ENCODE measurements at places on chromosomes 5 and 9. TPM values are rescaled to one million over a fixed set of nuclear protein-coding genes. Genes with fewer than 3 reads are reported as not detected.

SMARCA2 gene
- 238 TPM for total RNA-seq

SLIT3 gene
- total RNA-seq: not detected

TMEM252 gene
- not detected for total RNA-seq

SPINK4 gene
- not detected for total RNA-seq

GRCh38 chr5:176536132-176536901 lies 885 bp downstream of the RNF44 start:
- peaks cover 18% of the 10 kb centered on the region for H3K36me3 ChIP-seq
- H3K4me3 ChIP-seq: peak overlapping the region; percentile 97
- peaks cover 67% of the 10 kb centered on the region for H3K4me1 ChIP-seq
- DNase-seq: peak; percentile 71
- H3K27ac ChIP-seq: peak overlapping the region; percentile 95

DNA sequence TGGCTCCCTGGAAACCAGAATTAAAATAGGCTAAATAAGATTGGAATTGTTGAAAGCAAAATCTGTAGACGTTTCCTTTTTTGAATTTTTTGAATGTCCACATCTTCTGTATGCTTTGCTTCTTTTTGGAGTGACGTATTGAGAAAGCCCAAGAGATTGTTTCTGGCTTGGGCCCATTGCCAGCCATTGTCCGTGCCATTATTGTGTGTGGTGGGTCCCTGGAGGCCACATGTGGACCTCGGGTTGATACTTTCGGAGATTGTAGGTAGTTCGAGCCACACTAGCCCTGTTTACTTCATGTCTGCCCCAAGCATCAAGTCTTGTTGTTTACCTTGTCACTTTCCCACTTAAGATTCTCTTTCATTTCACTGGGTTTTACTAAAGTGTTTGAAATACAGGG lies 106.0 kb downstream of the PALM2AKAP2 start:
- peaks cover 6% of the 10 kb centered on the region for H3K4me1 ChIP-seq
- DNase-seq: no peak
- no peak overlapping the region for H3K27ac ChIP-seq
- no peaks in the 10 kb centered on the region for H3K27me3 ChIP-seq

- H3K27me3 ChIP-seq: no peaks in the 10 kb centered on the region
- H3K36me3 ChIP-seq: peaks cover 11% of the 10 kb centered on the region
- no peak overlapping the region for H3K4me3 ChIP-seq
- peaks cover 17% of the 10 kb centered on the region for H3K4me1 ChIP-seq
- no peak for DNase-seq
These were observed 1.7 kb upstream of the SLC38A9 start for GRCh38 chr5:55713871-55714270.

GRCh38 chr5:38259062-38259808 lies 876 bp downstream of the EGFLAM start:
- peak overlapping the region; percentile 11 for H3K4me3 ChIP-seq
- H3K27me3 ChIP-seq: peaks cover 60% of the 10 kb centered on the region
- no peaks in the 10 kb centered on the region for H3K36me3 ChIP-seq
- H3K4me1 ChIP-seq: peaks cover 6% of the 10 kb centered on the region
- no peak for DNase-seq
- H3K27ac ChIP-seq: no peak overlapping the region

- no peak for DNase-seq
- H3K27me3 ChIP-seq: no peaks in the 10 kb centered on the region
- no peaks in the 10 kb centered on the region for H3K36me3 ChIP-seq
- H3K4me1 ChIP-seq: no peaks in the 10 kb centered on the region
These were observed 6.2 kb downstream of the OBP2A start for GRCh38 chr9:135552021-135552697.

GRCh38 chr5:176736301-176736930 lies 73.9 kb upstream of the UNC5A start:
- peaks cover 49% of the 10 kb centered on the region for H3K27me3 ChIP-seq
- no peaks in the 10 kb centered on the region for H3K4me1 ChIP-seq
- no peak overlapping the region for H3K27ac ChIP-seq
- peak; percentile 4 for DNase-seq
- no peak overlapping the region for H3K4me3 ChIP-seq
- H3K36me3 ChIP-seq: no peaks in the 10 kb centered on the region

DNA sequence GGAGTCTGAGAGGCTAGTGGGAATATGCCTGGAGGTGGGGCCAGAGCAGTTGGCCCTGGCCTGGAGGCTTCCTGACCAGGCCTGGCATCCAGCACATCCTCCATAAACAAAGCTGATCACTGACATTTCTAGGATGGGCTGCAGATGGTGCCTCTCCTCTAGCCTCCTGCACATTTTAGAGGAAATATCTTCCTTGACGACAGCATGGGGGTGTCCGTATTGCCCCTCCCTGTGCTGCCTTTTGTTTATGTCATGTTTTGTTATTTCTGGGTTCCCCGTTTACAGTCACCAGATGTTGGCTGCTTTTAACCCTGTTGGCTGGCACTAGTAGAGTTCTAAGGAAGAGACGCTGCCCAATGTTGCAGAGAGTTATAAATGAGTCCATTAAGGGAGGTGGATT lies 148.5 kb downstream of the PHF2 start:
- no peak for DNase-seq
- peaks cover 14% of the 10 kb centered on the region for H3K27me3 ChIP-seq
- no peak overlapping the region for H3K4me3 ChIP-seq
- H3K36me3 ChIP-seq: no peaks in the 10 kb centered on the region
- no peak overlapping the region for H3K27ac ChIP-seq
- no peaks in the 10 kb centered on the region for H3K4me1 ChIP-seq

DNA sequence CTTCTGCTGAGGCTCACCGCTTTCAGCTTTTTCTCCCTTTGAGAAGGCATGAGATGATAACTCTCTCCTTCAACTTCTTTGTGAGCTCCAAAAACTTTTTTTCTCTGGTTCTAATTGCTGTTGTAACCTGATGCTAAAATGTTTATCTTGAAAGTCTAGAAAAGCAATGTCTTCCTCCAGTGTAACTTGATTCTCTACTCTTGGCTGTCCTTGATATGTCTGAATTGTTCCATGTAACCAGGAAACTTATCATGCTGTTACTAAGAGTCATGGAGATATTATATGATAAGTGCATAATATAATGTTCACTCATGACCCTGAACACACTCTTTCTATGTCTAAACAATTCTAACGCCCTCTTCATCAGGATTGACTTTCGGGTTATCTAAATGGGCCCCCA lies 128.0 kb upstream of the ABCA1 start:
- no peak for DNase-seq
- H3K4me1 ChIP-seq: peaks cover 16% of the 10 kb centered on the region
- no peaks in the 10 kb centered on the region for H3K36me3 ChIP-seq

GRCh38 chr9:13896922-13897835 lies 416.8 kb downstream of the NFIB start:
- no peak overlapping the region for H3K4me3 ChIP-seq
- H3K27me3 ChIP-seq: no peaks in the 10 kb centered on the region
- no peaks in the 10 kb centered on the region for H3K4me1 ChIP-seq

GRCh38 chr9:26551971-26552370 lies 340.6 kb downstream of the CAAP1 start:
- no peaks in the 10 kb centered on the region for H3K4me1 ChIP-seq
- H3K36me3 ChIP-seq: no peaks in the 10 kb centered on the region
- no peak overlapping the region for H3K4me3 ChIP-seq
- DNase-seq: no peak
- no peaks in the 10 kb centered on the region for H3K27me3 ChIP-seq

DNA sequence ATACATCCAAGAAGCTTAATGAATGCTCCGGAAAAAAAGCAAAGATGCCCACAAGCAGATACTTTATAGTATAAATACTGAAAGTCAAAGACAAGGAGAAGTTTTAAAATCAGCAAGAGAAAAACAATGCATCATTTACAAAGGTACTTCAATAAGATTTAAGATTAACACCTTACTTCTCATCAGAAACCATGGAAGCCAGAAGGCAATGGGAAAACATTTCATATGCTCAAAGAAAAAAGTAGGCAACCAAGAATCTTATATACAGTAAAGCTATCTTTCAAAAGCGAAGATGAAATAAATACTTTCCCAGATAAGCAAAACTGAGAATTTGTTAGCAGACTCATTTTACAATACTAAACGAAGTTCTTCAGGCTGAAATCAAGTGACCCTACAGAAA lies 51.1 kb downstream of the ABHD17B start:
- H3K36me3 ChIP-seq: peaks cover 36% of the 10 kb centered on the region
- no peak for DNase-seq
- no peak overlapping the region for H3K4me3 ChIP-seq
- H3K27me3 ChIP-seq: no peaks in the 10 kb centered on the region

- H3K4me1 ChIP-seq: peaks cover 27% of the 10 kb centered on the region
- peaks cover 3% of the 10 kb centered on the region for H3K36me3 ChIP-seq
- no peak overlapping the region for H3K27ac ChIP-seq
- H3K4me3 ChIP-seq: no peak overlapping the region
- H3K27me3 ChIP-seq: no peaks in the 10 kb centered on the region
- DNase-seq: no peak
These were observed 86.4 kb downstream of the AMBP start for GRCh38 chr9:113991714-113992113.

- H3K4me1 ChIP-seq: no peaks in the 10 kb centered on the region
- no peaks in the 10 kb centered on the region for H3K36me3 ChIP-seq
- no peak overlapping the region for H3K4me3 ChIP-seq
- no peaks in the 10 kb centered on the region for H3K27me3 ChIP-seq
- no peak overlapping the region for H3K27ac ChIP-seq
- DNase-seq: no peak
These were observed 415.6 kb downstream of the IRX2 start for GRCh38 chr5:2335733-2336515.

GRCh38 chr9:134179918-134180785 lies 15.8 kb upstream of the RNU6ATAC start:
- no peak for DNase-seq
- no peak overlapping the region for H3K4me3 ChIP-seq
- H3K27ac ChIP-seq: no peak overlapping the region
- H3K36me3 ChIP-seq: no peaks in the 10 kb centered on the region
- peaks cover 2% of the 10 kb centered on the region for H3K4me1 ChIP-seq

DNA sequence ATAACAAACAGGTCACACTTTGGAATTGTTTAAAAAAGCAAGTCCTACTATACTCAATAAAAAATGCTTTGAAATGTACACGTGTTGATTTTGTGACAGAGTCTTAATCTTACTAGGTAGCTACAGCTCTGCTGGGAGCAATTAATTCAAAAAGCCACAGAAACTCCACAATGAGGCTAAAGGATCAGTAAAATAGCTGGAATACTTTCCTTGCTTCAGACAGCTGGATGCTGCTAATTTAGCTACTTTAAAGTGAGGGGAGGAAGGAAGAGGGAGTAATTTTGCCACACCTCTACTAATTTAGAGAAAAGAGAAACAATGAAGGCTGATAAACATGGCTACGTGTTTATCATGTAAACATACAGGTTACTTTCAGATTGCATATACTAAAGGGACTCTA lies 927.6 kb upstream of the DMAC1 start:
- no peaks in the 10 kb centered on the region for H3K36me3 ChIP-seq
- no peaks in the 10 kb centered on the region for H3K4me1 ChIP-seq
- no peak overlapping the region for H3K27ac ChIP-seq
- no peaks in the 10 kb centered on the region for H3K27me3 ChIP-seq

DNA sequence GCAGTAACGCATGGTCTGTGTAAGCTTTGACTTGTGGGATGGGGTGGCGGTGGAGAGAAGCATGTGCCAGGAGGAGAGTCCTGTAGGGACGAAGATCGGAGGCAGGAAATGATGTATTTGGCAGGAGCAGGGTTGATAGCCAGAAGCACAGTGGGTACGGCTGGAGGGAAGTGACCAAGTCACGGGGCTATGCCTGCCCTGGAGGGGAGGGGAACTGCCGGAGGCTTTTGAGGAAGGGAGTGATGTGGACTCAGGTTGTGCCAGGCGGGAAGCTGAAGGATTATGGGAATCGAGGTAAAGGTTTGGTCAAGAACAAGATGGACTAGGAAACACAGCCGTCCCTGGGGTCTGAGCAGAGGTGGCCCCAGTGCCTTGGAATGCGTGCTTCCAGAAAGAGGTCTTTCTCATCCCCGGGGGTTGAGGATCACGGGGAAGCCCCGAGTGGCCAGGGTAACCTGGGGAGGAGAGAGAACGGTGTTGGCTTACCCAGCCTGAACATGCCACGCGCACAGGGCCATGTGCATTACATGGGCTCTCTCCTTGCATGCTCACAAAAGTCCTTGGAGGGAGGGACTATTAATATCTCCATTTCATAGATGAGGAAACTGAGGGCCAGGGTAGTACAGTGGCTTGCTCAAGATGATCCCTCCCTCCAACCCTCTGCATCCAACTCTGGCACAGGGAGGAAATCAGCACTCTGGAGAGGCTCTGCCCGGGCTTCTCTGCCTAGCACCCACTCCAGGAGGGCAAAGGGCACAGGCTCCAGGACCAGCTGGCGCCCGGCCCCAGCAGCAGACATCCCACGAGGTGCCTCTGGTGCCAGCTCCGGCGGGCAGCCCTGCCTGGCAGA lies 253.8 kb downstream of the PBX3 start:
- H3K4me3 ChIP-seq: no peak overlapping the region
- no peaks in the 10 kb centered on the region for H3K36me3 ChIP-seq
- peaks cover 5% of the 10 kb centered on the region for H3K27me3 ChIP-seq

DNA sequence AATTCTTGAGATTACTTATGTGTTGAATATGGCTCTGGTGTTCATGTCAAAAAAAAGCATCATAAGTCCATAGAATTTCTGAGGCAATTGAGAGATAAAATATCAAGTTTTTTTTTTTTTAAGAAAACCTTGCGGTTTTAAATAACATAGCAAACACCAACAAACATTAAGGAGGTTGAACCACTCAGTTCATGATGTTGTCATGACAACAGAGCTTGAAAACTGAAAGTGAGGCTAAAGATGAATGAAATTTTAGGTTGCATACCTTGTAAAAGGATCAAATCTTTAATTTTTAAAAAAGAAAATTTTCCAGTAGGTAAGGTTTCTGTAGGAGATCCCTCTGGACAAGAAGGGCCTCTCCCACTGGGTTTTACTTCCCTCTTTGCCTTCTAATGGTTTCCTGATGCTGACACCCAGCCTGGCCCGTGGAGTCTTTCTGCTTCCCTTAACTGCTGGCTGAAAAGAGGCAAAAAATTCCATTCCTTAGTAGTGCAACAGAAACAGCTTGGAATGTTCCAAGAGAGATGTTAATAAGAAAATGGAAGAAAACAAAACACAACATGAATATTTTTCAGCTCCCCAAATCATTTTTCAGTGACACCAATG lies 60.0 kb upstream of the FER start:
- H3K36me3 ChIP-seq: no peaks in the 10 kb centered on the region
- peaks cover 15% of the 10 kb centered on the region for H3K4me1 ChIP-seq
- no peak overlapping the region for H3K27ac ChIP-seq
- no peak for DNase-seq
